GM20000 (cell line): ENCODE measurements at places on chromosomes 1 and 21.
A peak's percentile ranks its signal among the peaks of the same experiment; 100 is the strongest.

DNA sequence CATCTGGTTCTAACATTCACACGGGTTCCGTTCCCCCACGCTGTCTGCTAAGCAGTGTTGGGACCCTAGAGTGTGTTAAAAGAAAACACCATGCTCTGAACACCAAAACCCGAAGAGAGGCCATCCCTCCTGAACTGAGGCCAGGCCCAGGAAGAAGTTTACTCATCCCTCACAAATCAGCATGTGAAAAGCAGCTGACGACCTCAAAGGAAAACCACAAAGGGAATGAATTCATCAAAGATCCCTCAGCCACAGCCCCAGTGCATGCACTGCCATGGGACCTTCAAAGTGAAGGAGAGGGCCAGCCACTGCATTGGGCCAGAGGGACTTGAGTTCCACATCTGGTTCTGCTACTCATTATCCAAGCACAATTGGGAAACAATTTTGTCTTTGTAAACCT, 7.0 kb upstream of the PSEN2 start:
- no peak for DNase-seq

DNA sequence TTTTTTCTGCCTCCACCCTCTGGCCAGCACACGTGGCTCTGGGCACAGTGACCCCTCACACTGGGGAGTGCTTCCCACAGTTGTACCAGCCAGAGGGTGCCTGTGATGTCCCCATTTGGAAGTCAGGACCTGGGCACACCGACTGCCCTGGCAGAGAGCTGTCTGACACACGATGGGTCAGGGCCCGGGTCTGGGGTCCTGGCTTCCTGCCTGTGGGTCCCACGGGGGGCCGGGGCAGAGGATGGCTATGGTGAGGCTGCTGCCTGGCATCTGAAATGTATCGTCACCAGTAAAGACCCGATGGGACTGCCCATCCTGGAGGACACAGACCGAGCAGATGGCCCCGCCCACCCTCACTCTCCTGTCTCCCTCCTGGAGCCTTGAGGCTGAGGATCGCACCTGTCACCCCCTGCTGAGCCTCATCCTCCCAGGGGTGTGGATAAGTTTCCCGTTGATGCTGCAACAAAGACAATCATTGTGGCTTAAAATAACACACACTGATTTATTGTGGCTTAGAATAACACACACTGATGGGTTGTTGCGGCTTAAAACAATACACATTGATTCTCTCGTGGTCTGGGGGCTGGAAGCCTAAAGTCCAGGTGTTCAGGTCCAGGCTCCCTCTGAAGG, 88.8 kb upstream of the TTC34 start:
- DNase-seq, result no peak

DNA sequence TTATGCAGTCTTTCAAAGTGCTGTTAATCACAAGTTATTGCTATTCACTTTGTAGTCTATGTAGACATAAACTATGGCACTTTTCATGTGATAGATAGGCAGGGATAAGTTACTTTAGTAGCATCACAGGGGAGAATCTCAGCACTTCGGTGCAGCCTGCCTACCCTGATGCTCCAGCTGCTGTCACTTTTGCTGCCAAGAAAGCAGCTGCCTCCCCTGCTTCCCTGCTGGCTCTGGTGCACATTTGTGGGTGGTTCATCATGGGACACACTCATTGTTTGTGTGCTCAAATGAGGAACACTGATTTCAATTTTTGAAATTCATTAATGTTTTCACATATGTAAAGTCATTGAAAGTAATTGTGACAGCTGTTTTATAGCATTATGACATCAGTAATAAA, 272.6 kb downstream of the S1PR1 start:
- DNase-seq, result no peak

- DNase-seq, result no peak
These were observed 78.4 kb downstream of the SMYD3 start for GRCh38 chr1:246428542-246429308.

- no peak for DNase-seq
These were observed 91.3 kb downstream of the RPE65 start for GRCh38 chr1:68358439-68358838.

- DNase-seq, result no peak
These were observed 12.4 kb downstream of the CDA start for GRCh38 chr1:20601129-20601825.

DNA sequence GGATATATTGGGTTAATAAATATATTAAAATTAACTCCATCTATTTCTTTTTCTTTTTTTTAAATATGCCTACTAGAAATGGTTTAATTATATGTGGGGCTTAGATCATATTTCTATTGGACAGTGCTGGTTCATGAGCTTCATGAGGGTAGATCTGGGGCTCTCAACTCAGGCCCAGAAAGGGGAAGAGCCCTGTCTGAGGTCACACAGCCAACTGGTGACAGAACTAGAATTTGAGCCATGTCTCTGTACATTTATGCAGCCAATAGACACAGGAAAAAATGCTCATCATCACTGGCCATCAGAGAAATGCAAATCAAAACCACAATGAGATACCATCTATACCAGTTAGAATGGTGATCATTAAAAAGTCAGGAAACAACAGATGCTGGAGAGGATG, 5.1 kb upstream of the EPHB2 start:
- DNase-seq, result no peak

GRCh38 chr1:233094269-233094668, 143.9 kb downstream of the NTPCR start:
- no peak for DNase-seq

DNA sequence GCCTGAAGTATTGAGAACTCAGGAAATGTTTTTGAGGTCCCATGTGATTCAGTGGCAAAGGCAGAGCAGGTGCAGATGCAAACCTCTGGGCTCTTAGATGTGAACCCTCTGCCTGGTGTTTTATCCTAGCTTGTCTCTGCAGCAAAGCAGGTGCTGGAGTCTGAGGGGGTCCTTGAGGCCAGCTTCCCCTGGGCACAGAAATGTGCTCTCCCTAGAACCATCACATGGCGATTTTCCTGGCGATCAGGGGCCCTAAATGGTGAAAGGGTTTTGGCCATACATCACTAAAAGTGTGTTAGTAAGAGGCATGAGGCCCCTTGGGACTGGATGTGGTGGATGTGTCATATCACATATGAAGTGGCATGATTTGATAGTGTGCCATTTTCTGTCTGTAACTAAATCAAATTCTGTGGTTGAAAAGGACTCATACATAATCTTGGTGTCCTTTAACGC, 144.8 kb downstream of the ST6GALNAC3 start:
- DNase-seq, result no peak

GRCh38 chr1:88509379-88509778, 174.7 kb upstream of the PKN2 start:
- DNase-seq, result no peak

DNA sequence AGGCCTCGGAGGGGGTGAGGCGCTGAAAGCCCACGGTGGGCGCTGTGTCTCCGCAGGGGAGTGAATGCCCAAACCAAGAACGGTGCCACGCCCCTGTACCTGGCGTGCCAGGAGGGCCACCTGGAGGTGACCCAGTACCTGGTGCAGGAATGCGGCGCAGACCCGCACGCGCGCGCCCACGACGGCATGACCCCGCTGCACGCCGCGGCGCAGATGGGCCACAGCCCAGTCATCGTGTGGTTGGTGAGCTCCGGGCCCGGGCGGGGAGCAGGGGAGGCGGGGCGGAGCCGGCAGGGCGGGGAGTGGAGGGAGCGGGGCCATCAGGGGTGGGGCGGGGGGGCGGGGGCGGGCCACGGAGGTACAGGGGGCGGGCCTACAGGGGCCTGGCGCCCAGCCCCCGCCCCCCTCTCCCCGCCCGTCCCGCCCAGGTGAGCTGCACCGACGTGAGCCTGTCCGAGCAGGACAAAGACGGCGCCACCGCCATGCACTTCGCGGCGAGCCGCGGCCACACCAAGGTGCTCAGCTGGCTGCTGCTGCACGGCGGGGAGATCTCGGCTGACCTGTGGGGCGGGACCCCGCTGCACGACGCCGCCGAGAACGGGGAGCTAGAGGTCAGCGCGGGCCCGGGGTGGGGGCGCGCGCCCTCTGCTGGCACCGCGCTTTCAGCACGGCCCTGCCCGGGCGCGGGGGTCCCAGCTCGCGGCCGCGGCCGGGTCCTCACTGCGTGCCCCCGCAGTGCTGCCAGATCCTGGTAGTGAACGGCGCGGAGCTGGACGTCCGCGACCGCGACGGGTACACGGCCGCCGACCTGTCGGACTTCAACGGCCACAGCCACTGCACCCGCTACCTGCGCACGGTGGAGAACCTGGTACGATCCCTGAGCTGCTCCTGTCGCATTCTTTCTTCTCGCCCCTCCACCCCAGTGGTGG, 15.9 kb downstream of the ESPN start:
- DNase-seq, result peak; percentile 79

DNA sequence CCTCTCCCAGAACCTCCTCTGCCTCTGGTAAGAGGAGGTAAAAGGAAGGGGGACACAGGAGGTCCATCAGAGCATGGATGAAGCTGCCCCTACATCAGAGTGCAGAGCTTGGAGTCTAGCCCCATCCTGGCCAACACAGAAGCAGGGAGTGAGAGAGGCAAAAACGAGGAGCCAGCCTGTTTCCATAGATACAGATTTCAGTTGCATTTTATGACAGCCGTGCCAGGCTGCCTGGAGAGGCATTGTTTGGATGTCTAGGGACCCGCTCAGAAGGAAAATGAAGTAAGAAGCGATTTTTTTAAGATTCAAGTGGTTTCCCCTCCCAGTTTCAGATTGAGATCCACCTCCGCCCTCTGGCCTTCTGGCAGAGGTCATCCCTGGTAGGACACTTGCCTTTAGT, 11.5 kb upstream of the GJA8 start:
- no peak for DNase-seq

- DNase-seq, result no peak
These were observed 114.6 kb downstream of the AKT3 start for GRCh38 chr1:243735457-243735856.

GRCh38 chr1:153288634-153289275, 24.0 kb downstream of the PGLYRP3 start:
- peak; percentile 55 for DNase-seq

DNA sequence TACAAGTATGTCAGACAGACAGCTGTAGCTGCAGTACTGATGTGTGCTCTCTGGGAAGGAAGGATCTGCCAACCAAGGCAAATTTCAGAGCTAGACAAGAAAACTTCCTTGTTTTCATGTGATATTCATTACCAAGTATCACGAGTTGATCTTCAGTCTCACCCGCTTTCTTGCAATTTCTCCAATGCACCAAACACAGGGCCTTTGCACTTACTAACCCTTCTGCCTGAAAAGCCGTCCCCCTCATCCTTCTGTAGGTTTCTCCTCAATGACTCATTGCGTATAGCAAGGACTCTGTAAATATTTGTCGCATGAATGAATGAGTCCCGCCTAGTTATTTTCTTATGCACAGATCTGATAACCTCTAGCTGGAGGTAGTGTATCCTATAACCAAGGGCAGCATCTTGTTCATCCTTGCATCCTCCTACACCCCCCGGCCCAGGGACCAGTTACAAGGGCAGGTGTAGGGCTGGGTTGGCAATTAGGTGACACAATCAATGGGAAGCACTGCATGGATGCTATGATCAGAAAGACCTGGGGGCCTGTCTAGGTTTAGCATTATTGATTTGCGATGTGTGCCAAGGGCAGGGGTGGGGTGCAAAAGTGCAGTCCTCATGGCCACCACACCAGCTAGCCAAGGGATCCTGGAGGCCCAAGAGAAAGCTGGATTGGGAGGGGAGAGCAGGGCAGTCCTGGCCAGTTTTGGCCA, 51.4 kb upstream of the GPR157 start:
- no peak for DNase-seq

- no peak for DNase-seq
These were observed 222.9 kb downstream of the PLPP3 start for GRCh38 chr1:56356376-56356990.

DNA sequence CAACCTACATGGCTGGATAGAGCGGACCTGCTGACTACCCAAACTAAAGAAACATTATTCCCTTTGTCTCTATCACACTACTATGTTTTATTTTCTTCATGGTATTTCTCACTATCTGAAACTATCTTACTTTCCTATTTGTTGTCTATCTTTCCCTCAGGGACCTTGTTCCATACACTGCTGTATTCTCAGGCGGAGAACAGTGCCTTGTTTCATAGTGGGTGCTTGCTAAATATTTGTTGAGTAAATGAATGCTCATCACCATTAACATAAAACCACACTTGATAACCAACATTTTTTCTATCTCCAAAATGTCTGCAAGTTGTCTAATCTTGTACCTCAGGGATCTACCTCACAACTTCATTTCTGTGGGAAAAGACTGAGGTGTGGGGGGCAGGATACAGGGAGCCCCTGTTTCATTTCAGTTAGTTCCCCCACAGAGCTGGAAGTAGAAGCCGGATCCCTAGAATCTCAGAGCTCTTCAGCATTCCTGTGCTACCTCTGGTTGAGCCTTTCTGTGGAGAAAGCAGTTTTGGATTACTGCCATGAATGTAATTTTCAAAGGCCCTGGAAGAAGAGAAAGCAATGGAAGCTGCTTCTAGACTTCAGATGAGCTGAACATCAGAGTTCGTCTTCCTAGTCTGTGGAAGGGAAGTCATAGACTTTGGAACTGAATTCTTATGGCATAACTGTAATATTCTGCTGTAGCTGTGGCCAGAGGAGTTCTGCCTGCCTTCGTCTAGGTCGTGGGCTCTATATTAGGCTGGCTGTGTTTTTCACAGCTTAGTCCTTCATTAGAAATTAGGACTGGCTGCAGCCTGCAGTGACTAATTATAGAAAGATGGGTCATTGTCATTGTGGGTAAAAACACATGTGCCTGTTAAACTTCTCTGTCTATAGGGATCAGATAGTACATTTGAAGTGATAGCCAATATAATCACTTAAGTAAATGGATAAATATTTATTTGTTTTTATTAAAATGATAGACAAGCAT, 293.2 kb upstream of the SGIP1 start:
- no peak for DNase-seq

DNA sequence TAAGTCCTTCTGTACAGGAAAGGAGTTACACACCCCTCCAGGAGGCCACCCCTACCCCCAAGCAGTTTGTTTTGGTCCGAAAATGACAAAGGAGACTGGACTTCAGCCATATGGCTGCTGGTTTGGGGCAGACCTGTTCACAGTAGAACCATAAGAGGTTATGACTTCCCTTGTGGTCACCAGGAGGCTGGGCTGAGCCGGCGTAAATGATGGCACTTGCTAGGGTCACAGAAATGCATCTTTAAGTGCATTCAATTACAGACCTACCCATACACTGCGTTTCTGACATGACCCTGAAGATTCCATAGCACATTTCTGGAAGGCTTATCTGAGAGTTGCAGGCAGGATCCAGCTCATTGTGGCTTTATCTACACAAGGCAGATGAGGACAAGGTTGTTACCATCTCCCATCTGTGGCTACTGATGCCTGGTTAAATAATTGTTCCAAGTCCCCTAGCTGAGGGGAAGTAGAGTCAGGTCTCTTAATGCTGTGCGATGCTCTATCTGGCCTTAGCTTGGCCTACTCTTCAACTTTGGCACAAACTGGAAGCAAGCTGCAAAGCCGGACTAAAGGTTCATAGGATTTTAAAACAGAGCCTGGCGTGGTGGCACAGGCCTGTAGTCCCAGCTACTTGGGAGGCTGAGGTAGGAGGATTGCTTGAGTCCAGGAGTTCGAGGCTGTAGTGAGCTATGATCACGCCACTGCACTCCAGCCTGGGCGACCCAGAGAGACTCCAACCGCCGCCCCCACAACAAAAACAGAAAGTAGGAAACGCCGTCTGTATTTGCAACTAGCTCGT, 1.7 kb upstream of the TRIM67 start:
- DNase-seq, result peak; percentile 23

- DNase-seq, result no peak
These were observed 2.2 kb upstream of the DDOST start for GRCh38 chr1:20663365-20663764.

- peak; percentile 41 for DNase-seq
These were observed 1.3 kb downstream of the KDM5B start for GRCh38 chr1:202806845-202807450.
